ENCODE measurements at places on chromosomes 6 and 20.

GRCh38 chr6:44115866-44116265 lies 11.4 kb downstream of the MRPL14 start:
- no peak for DNase-seq

- no peak for DNase-seq
Measured at GRCh38 chr6:36177166-36177565, 19.4 kb upstream of the BRPF3 start.

- DNase-seq: peak; percentile 4
Measured at GRCh38 chr20:62377615-62378178, 9.2 kb upstream of the RPS21 start.

DNA sequence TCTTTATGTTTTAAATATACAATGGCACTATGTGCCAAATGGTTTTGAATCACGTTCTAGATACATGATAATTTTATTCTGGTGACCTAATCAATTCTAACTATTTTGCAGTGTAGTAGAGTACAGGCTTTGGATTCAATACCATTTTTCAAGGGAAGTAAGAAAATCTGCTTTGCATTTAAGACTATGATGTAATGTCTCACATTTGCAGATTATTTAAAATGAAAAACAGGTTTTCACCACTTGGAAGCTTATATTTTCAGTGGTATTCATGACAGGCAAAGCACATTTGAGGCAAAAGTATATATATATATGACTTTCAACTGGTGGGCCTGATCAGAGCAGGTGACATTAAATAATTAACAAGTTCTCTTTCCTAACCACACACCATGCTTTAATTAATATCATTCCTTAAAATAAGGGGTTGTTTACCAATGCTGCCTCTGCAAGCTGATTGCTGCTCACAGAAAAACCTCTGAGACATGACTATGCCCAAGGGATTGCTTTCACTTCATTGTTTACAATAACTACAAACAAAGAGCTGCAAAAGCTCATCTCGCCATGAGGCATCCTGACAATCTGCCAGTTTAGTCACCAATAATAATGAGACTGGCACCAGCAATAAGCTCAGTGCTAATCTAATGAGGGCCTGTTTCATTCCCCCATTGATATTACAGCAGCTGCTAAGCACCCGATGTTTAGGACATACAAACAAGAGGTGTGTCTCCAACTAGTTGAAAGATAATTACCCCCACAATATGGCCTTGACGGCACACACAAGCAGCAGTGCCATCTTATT lies 1176.0 kb upstream of the GJE1 start:
- peak; percentile 63 for DNase-seq

GRCh38 chr20:32357375-32357868 lies 709 bp upstream of the ASXL1 start:
- no peak for DNase-seq

- DNase-seq: peak; percentile 81
Measured at GRCh38 chr6:100447081-100447899, 17.4 kb downstream of the SIM1 start.

GRCh38 chr6:2665146-2666070 lies 85.3 kb downstream of the MYLK4 start:
- peak; percentile 45 for DNase-seq

DNA sequence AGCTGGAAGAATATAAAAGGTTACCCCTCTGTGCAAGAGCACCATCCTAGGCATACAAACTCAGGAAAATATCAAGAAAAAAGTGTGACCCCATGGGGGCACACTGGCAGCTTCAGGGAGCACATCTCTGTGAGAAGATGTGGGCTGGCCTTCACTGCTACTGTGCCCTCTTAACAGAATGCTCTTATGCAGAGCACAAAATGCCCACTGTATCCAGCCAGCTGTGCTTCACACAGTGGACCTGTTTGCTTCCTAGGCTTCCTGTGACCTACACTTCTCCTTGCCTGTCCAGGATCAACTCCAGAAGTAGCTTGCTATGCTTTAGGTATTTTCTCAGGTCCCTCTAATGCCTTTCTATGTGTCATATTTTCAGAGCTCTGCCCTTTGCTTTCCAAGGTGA lies 380.2 kb upstream of the MMS22L start:
- DNase-seq: no peak

DNA sequence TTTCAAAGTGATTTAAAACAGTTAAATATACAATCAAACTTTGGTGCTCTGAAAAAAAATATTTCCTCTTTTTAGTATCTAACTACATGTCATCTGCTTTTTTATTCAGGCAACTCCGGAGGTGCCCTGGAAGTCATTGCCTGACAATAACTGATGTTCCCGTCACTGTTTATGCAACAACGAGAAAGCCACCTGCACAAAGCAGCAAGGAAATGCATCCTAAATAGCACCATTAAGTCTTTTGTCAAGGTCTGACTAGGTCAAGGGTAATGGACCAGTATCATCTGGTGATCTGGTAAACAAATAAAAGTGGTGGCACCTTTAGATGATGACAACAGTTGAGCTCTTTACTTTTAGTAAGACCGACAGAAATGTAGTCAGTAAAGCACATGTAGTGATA lies 13.2 kb downstream of the FAM229B start:
- DNase-seq: no peak

DNA sequence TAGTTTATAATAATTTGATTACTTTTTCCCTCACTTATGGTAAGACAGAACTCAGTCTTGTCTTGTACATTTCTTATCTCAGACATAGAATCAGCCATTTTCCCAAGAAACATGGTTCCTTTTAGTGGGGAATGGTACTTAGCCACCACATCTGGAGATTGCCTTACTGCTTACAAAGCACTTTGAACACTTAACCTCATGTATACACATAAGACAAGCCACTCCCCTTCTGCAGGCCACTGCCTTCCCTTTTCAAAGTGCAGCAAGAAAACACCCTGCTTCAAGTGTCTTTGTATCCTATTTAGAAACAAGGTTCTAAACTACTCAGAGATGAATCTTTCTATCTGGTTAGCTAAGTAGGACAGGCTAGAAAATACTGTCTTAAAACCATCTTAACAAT lies 159.2 kb downstream of the UBE3D start:
- DNase-seq: no peak
